ENCODE measurements at places on chromosomes 6 and 20.

DNA sequence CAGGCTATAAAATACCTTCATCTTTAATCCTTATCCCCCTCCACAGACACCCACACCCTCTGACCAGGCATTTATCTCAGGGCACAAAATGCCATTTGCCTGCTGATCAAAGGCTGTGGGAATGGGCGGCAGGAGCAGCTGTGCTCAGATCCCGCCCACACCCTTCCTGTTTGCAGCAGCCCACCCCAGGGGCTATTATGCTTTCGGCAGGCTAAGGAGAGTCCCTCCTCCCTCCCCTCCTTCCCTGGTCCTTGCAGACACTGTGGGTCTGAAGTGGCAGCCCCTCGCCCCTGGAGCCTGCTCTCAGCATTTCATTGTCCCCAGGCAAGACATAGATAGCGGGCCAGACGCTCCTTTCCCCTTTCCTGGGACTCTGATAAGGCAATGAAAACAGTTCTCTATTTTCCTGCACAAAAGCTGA is 220.8 kb upstream of the HEY2 start:
- DNase-seq: no peak

DNA sequence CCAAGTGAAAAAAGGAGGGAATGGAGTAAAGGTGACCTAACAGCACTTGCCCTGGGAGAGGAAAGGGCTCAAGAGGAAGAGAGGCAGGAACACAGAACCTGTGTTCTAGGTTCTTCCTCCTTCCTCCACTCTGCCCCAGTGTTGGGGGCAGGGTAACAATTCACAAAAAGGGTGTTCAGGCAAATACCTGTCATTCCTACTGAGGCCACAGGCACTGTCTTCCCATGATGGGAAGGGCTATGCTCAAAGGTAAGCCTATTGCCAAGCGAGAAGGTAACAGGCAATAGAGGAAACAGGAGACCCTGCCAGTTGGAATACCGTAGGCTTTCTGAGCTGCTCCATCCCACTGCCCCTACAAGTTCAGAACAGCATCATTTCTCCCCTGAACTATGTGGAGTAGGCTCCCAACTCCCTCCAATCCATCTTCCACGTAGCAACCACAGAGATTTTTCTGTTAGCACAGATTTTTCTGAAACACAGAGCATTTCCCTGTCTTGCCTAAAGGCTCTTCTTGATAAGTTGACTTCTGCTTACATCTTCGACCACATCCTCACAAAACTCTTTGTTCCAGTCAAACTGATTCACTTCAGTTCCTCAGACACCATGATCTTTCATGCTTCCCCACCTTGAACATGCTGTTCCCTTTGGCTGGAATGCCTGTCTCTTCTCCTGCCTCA is 2.7 kb downstream of the AGPAT1 start:
- no peak for DNase-seq

GRCh38 chr20:31820228-31820627 is 1.1 kb downstream of the MYLK2 start:
- no peak for DNase-seq

GRCh38 chr20:50065325-50065615 is 47.7 kb downstream of the UBE2V1 start:
- no peak for DNase-seq

DNA sequence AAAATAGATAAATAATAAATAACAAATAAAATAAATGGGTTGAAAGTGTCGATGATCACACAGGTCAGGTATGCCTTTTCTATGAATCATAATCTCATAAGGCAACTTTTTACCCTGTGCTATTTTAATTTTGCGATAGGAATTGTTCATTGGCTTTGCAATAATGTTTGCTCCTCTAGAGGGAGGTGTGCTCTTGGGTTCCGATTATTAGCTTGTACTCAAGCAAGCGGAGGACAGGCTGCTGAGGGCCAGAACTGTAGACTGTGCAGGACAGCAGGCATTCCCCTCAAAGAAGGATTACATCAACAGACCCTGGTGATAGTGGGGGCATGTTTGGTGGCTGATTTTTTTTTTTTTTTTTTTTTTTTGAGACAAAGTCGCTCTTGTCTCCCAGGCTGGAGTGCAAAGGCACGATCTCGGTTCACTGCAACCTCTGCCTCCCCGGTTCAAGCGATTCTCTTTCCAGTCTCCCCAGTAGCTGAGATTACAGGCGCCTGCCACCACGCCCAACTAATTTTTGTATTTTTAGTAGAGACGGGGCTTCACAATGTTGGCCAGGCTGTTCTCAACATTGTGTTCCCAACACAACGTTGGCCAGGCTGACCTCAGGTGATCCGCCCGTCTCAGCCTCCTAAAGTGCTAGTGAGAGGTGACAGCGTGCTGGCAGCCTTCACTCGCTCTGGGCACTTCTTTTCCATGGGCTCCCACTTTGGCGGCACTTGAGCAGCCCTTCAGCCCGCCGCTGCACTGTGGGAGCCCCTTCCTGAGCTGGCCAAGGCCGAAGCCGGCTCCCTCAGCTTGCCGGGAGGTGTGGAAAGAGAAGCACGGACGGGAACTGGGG is 35.6 kb downstream of the RIOK1 start:
- DNase-seq: peak; percentile 13

DNA sequence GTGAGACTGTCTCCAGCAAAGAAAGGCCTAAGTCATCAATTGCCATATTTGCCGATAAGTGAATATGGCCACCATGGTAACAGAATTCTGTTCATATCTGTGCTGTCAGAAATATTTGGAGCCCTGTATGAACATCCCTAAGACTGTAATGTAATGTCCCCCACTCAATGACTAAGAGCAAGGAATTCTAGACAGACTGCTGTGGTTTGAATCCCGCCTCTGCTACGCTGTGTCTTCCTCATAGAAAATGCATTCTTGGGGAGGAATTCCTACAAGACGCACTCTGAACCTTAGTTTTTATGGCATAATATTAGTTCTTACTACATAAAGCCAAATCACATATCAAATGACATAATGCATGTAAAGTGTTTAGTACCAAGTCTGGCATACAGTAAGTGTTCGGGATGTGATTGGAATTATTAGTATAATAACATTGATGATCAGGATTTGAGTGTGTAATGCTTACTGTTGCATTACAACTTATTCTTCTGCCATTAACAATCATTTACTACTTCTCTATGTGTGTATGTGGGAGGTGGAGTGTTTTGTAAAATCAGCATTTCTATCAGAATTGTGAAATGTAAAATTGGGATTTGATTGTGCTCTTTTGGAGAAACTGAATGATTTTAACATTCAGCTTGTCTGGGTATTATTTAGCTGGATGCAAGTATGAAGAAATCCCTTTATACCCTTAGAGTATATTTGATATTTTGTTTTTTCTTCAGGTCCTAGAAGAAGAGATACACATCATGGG is 103.0 kb downstream of the OLIG3 start:
- no peak for DNase-seq

DNA sequence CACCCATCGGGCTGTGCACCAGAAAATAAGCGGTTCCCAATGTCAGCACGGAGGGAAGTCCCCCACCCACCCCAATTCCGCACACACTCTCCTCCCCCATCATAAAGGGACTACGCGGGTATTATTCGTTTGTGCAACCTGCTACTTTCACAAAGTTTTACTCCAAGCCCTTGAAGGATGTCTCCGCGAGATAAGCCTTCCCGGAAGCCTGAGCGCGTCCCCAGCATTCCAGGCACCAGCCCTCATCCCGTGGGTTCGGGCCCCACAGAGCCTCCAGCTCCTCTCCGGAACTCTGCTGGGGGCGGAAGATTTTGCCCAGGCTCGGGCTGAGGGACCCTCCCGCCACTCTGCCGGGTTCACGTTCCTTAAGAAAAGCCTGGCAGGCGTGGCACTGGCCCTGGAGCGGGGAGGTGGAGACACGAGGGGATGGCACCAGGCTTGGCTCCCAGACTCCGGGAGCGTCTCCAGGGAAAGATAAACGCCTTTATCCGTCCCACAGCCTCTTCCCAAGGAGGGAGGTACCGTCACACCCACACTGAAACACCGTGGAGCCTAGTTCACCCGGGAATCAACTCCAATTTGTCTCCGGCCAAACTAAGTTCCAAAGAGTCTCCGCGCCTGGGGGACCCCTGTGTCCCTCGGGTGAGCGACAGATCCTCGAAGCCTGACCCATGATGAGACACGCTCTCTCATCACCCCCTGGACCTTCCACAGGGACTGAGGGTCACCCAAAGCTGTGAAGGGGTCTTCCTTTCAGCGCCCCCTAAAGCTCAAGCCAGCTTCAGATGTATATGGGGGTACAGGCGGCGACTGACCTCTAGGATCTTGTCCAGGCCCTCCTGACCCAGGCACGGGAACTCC is 934 bp downstream of the KCNK5 start:
- no peak for DNase-seq

GRCh38 chr6:17940151-17940792 is 47.2 kb downstream of the KIF13A start:
- DNase-seq: no peak

- DNase-seq: no peak
These were observed 80.8 kb upstream of the BEND3 start for GRCh38 chr6:107196152-107196551.

- DNase-seq: no peak
These were observed 69.9 kb upstream of the STMND1 start for GRCh38 chr6:17031961-17032360.

DNA sequence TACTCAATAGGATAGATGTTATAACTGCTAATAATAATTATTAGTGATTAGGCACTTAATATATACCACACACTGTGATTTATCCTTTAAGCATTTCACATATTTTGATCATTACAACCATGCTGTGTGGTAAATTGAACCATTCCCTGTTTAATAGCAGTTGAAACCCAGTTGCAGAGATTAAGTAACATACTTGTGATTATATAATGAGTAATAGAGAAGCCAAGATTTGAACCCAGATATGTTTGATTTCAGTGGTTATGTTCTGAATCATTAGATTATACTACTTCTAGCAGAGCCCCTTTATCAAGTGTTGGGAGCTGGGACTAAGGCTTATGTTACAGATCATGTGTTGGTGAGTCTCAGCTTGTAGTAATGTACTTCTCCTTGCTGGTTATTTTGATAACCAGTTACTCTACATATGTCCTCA is 44.1 kb downstream of the STK4 start:
- DNase-seq: no peak

GRCh38 chr6:139490482-139490881 is 116.0 kb upstream of the CITED2 start:
- DNase-seq: no peak

- DNase-seq: no peak
These were observed 13.6 kb upstream of the C20orf144 start for GRCh38 chr20:33648396-33649004.

- DNase-seq: no peak
These were observed 73.6 kb downstream of the ERMARD start for GRCh38 chr6:169824848-169825557.

DNA sequence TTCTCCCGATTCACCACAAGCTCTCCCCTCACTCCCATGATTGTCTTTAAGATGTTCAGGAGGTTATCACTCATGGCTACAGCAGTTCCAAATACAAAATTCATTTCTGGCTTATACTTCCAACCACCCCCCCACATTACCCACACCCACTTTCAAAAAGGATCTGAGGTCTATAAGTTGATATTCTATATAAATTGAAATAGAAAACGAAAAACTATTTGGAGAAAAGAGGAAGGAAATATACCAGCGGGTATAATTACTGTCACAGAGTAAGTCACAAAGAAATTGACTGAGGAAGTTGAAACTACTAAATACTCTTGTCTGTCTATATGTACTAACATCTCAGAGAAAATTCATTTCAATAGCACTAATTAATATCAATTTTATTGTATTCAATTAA is 112.7 kb upstream of the TNFAIP3 start:
- DNase-seq: no peak

DNA sequence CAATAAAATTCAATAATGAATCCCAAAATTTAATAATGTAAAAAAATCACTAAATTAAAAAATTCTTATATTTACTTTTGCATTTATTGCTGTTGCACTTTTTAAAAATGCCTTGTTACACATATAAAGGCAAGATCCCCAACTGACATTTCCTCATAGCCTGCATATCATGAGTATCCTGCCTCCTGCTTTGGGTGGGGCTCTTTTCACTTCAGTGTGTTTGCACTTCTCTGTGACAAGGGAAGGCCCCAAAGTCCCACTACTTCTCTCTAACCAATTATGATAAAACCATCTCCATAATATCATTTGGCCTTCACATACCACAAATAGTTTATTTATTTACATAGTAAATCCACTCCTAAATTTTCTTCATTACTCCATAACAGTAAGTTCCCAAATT is 446.1 kb upstream of the MARCKS start:
- no peak for DNase-seq

DNA sequence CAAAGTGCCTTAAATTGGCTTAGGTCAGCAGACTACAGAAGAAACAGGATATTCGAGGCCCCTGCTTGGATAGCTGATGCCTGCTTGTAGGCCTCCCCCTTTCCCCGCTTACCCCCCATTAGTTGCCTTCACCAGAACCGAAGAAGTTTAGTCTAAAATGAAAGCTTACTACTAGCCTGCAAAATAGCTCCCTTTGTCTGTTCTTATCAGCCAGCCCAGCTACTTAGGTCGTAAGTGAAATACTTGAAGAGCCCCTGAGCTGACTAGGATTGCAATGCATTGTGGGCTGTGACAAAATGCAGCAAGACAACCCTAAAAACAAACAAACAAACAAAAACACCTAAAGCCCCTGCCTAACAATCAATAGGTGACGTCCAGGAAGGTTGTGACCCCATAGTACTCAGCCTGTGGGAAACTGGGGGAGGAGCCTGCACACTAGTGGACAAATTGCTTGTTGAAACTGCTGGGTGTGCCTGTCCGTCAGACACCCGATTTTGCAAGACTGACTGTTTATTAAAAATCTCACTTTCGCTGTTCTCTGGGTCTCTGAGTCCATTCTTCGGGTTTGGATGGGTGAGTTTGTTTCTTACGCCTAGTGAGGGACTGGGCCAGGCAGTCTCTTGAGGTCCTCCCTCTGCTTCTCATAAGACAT is 105.0 kb upstream of the DUSP22 start:
- no peak for DNase-seq

GRCh38 chr6:63245420-63245819 is 34.2 kb downstream of the FKBP1C start:
- DNase-seq: no peak

- DNase-seq: no peak
These were observed 497.2 kb upstream of the CDH4 start for GRCh38 chr20:60754856-60755255.

DNA sequence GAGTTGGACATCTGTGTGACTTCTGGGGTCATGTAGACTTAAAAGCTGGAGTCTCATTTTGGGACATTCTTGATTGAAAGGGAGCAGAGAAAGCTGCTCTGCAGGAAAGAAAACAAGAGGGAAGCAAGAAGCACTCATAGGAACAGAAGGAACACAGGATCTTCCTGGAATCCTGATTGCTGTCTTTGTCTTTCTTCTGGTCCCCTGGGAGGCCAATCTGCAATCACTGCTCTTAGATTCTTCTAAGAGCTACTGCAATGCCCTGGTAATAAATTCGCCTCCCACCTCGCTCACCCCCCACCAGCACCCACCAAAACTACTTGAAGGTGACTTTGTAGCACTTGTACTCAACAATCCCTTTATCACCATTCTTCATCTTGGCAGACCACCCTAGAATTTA is 51.8 kb downstream of the SLC35B3 start:
- DNase-seq: no peak

DNA sequence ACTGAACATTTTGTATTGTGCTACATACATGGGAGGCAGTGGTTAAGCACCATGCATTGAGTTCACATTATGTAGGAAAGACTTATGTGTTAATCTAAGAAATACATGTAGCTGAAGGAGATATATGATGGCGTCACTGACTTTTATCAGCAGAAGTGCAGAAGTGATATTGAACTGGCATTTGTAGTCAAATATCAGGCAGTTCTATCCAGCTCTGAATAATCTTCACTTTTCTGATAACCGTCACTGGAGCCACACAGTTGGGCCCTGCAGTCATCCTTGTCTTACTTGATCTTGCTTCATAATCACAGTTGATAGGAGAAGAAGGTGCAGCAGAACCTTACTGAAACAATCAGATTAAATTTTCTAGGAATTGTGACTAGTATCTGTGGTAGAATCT is 26.4 kb downstream of the CRISP1 start:
- no peak for DNase-seq
